ENCODE measurements at places on chromosomes 7 and 10. TPM values are rescaled to one million over a fixed set of nuclear protein-coding genes. Genes with fewer than 3 reads are reported as not detected.
A peak's percentile ranks its signal among the peaks of the same experiment; 100 is the strongest.

DNA sequence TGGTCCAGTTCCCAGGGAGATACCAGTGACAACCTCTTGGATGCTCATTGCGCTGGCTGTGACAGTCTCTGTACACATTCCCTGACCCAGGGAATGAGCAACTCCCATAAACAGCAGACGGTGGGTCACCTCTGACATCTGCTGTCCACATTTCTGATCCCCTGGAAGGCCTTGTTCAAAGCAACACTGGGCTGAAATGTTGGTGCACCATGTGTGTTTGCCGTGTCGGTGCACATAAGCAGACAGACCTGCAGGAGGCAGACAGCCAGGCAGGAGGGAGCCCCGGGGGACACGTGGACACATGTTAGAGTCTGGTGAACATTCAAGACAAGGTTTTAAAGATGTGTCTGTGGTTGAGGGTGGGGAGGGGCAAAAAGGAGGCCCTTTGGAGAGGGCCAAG, 254.9 kb downstream of the PLXNA4 start:
- H3K27ac ChIP-seq = no peak overlapping the region
- no peak overlapping the region for H3K4me3 ChIP-seq
- peaks cover 4% of the 10 kb centered on the region for H3K4me1 ChIP-seq
- no peak for DNase-seq
- H3K27me3 ChIP-seq = peaks cover 14% of the 10 kb centered on the region
- no peaks in the 10 kb centered on the region for H3K36me3 ChIP-seq

GRCh38 chr7:80837345-80837744, 81.5 kb downstream of the SEMA3C start:
- peaks cover 13% of the 10 kb centered on the region for H3K4me1 ChIP-seq
- no peak for DNase-seq
- H3K4me3 ChIP-seq = no peak overlapping the region
- H3K27ac ChIP-seq = no peak overlapping the region
- no peaks in the 10 kb centered on the region for H3K36me3 ChIP-seq

DNA sequence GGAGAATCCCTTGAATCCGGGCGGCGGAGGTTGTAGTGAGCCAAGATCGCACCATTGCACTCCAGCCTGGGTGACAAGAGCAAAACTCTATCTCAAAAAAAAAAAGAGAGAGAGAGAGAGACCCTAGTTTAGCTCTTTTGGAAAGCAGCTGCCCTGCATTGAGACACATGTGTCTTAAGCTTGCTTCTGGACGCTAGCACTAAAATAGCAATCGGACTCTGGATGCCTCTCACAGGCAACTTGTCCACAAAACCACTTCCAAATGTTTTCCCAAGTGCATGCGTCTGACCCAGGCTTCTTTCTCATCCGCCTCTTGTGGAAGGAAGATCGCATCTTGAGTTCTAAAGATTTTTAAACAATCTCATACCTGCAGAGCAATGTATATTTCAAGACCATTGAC, 182.7 kb downstream of the CUX1 start:
- H3K4me1 ChIP-seq = no peaks in the 10 kb centered on the region
- H3K27me3 ChIP-seq = no peaks in the 10 kb centered on the region
- DNase-seq = no peak
- H3K36me3 ChIP-seq = peaks cover under 1% of the 10 kb centered on the region

DNA sequence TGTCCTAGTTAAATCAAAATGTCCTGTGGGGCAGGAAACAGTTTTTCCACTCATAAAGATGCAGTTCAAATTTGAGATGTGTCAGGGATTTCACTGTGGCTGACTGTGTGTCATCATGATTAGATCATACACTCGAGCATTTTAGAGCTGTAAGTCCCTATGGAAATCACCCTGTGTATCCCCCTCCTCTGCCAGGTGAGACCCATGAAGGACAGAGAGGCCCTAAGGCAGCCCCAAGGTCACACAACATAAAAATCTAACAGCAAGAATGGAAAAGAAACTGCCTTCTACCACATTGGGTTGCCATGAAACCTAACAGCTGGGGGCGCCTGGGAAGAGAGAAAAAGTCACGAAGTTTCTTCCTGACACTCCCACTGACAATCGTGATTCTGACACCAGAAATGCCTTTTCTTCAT, 135.8 kb downstream of the KCNMA1 start:
- H3K36me3 ChIP-seq = no peaks in the 10 kb centered on the region
- no peak overlapping the region for H3K4me3 ChIP-seq
- no peak for DNase-seq
- no peak overlapping the region for H3K27ac ChIP-seq
- H3K27me3 ChIP-seq = no peaks in the 10 kb centered on the region
- H3K4me1 ChIP-seq = no peaks in the 10 kb centered on the region

GRCh38 chr7:85474234-85474633, 287.4 kb upstream of the SEMA3D start:
- H3K27ac ChIP-seq = no peak overlapping the region
- no peak for DNase-seq

Gene MRC1
- 0.34 TPM for polyA plus RNA-seq

GRCh38 chr10:98028168-98028770, 2.2 kb downstream of the CRTAC1 start:
- DNase-seq = peak; percentile 35
- H3K4me1 ChIP-seq = no peaks in the 10 kb centered on the region
- no peaks in the 10 kb centered on the region for H3K36me3 ChIP-seq
- H3K27me3 ChIP-seq = peaks cover 51% of the 10 kb centered on the region
- no peak overlapping the region for H3K4me3 ChIP-seq

Gene CYP2C8
- polyA plus RNA-seq = not detected

- H3K27me3 ChIP-seq = no peaks in the 10 kb centered on the region
- no peak overlapping the region for H3K27ac ChIP-seq
- no peak for DNase-seq
- H3K36me3 ChIP-seq = no peaks in the 10 kb centered on the region
- no peak overlapping the region for H3K4me3 ChIP-seq
Measured at GRCh38 chr10:20299034-20299736, 483.0 kb downstream of the PLXDC2 start.

DNA sequence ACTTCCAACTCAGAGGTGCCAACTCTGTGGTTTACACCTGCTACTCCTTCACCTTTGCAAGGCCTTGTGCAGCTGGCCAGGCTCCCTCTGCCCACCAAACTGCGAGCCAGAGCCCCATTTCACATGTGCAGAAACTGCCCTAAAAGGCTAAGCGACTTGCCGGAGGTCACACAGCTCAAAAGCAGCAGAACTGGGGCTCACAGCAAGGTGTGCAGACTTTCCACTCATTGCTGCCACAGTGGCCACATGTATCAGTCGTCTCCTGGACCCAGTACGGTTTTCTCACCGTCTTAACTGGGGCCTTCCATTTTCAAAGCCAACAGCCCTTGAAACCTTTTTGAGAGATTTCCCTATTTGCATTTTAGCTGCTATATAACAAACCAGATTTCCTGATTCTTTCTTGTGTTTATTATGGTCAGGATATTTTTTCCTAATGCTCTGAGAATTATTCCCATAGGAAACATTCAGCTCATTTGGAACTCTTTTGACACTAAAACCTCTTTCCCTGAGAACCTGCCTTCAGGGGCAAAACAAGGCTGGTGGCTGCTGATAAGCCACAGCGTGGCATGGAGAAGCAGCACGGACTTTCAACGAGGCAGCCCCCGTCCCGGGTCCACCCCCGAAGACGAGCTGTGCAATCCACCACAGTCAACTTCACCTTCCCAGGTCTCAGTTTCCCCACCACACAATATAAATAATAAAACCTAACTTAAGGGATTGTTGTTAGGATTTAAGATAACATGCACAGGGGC, 29.9 kb downstream of the SORBS1 start:
- H3K36me3 ChIP-seq = no peaks in the 10 kb centered on the region
- H3K27ac ChIP-seq = no peak overlapping the region
- H3K4me3 ChIP-seq = no peak overlapping the region
- no peaks in the 10 kb centered on the region for H3K27me3 ChIP-seq
- DNase-seq = no peak

GRCh38 chr7:100544967-100545359, 6.0 kb downstream of the AGFG2 start:
- H3K27me3 ChIP-seq = no peaks in the 10 kb centered on the region
- no peak for DNase-seq
- H3K27ac ChIP-seq = no peak overlapping the region
- peaks cover 9% of the 10 kb centered on the region for H3K4me1 ChIP-seq
- H3K36me3 ChIP-seq = no peaks in the 10 kb centered on the region

- H3K4me3 ChIP-seq = no peak overlapping the region
- no peak for DNase-seq
- H3K27ac ChIP-seq = no peak overlapping the region
- H3K27me3 ChIP-seq = no peaks in the 10 kb centered on the region
Measured at GRCh38 chr7:122743211-122743610, 40.5 kb upstream of the RNF148 start.

GRCh38 chr10:4109469-4109868, 324.5 kb upstream of the KLF6 start:
- H3K36me3 ChIP-seq = no peaks in the 10 kb centered on the region
- no peak for DNase-seq
- H3K27ac ChIP-seq = no peak overlapping the region

Gene SKAP2
- 158 TPM for polyA plus RNA-seq

Gene AKR1E2
- polyA plus RNA-seq = 0.45 TPM
